ENCODE measurements at places on chromosomes 11 and 22.
A peak's percentile ranks its signal among the peaks of the same experiment; 100 is the strongest.

DNA sequence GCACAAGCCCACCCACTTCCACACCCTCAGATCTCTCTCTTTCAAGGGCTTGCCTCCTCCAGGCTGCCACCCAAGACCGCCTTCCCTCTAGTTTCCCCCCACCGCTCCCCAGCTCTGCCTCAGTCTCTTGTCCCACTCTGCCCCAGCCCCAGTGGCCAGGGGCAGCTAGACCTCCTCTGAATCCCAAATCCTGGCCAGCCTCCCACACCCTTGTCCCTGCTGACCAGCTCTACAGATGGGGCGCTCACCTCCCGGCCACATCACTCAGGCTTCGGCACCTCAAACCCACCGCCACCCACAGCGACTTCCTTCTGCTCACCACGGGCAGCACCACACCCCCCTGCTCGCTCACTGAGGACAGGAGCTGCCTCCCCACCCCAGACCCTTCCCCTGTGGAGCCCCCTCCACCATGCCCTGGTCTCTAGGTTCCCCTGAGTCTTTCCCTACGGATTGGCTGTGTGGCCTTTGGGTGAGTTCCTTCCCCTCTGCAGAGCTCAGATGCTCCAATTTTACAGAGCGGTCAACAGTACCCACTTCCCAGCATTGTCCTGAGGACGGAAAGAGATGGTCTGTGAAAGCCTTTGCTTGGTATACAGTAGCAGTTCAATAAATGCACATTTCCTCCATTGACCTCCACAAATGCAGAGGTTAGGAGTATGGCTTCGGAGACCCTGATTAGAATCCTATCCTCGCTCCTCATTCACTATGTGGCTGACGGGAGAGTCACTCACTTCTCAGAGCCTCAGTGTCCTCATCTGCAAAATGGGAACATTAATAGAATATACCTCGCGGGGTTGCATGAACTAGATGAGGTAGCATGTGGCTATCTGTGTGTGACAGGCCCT lies 11.5 kb upstream of the SPI1 start:
- DNase-seq: no peak

DNA sequence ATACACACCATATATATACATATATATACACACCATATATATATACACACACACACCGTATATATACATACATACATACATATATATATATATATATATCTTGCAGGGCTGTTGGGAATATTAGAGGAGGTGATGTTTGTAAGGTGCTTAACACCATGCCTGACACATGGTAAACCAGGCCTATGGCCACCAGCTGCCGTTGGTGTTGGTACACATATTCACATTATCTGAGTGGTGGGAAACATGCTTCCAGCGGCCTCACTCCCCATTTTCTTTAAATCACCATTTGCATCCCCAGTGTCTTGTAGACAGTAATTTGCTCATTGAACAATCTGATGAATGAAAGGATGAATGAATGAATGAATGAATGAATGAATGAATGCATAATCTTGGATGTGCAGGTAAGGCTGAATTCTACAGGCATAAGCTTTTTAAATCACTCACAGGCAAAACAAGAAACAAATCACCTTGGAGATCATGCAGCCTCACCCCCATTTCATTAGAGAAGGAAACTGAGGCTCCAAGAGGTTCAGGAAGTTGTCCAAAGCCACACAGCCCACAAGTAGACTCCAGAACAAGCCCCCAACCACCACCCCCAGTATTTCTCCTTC lies 527.8 kb downstream of the MIAT start:
- no peak for DNase-seq

GRCh38 chr11:9362393-9362863 lies 22.0 kb upstream of the IPO7 start:
- no peak for DNase-seq

- no peak for DNase-seq
Observed at GRCh38 chr11:128240546-128240945, 346.8 kb downstream of the ETS1 start.

GRCh38 chr11:45752106-45752505 lies 52.8 kb upstream of the SLC35C1 start:
- DNase-seq: no peak

GRCh38 chr22:47793304-47794101 lies 1031.1 kb downstream of the TBC1D22A start:
- no peak for DNase-seq

- DNase-seq: no peak
Observed at GRCh38 chr22:37088108-37088605, 21.4 kb downstream of the TMPRSS6 start.

- no peak for DNase-seq
Observed at GRCh38 chr11:5367448-5368074, 16.1 kb upstream of the OR51M1 start.

DNA sequence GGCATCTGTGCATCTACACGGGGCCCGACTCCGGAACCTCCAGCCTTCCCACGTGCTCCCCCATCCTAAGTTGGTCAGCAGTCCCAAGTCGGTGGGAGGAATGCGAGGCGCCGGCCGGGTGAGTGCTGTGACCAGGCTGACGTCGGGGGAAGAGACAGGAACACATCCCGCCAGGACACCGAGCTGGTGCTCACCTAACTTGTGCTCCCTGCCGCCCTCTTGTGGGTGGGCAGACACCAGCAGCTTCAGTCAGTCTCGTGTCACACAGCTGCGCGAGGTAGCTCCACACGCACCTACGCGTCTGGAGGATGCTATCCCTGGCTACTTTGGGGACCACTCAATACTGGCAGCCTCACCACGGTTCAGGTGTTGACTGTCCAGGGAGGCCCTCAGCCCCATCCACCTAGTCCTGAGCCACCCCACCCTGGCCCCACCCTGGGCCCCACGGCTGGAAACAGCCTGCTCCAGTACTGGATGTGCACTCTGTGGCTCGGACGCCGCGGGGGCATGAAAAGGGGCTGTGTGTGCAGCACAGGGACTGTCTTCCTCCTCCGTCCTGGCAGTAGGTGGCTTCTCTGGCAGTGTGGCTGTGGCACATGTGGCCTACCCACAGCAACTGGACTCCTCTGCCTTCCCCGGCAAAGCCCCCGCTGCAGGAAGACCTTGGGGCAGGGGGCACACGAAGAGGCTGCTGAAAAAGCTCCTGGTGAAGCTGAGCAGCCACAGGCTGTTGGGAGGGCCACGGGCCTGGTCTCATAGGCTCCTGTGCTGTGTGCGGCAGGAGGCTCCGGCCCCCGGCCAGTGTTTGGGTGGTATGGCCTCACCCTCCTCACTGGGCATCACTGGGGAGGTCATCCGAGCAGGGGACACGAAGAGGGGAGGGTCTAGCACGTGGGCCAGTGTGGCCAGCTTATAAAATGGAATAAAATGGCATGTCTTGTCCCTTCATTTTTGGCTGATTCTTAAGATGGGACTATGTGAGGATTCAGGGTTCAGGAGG lies 11.2 kb upstream of the BID start:
- DNase-seq: peak; percentile 73

- DNase-seq: no peak
Observed at GRCh38 chr11:92457250-92457649, 232.6 kb downstream of the FAT3 start.

GRCh38 chr22:49168219-49168813 lies 659.4 kb downstream of the BRD1 start:
- DNase-seq: no peak

DNA sequence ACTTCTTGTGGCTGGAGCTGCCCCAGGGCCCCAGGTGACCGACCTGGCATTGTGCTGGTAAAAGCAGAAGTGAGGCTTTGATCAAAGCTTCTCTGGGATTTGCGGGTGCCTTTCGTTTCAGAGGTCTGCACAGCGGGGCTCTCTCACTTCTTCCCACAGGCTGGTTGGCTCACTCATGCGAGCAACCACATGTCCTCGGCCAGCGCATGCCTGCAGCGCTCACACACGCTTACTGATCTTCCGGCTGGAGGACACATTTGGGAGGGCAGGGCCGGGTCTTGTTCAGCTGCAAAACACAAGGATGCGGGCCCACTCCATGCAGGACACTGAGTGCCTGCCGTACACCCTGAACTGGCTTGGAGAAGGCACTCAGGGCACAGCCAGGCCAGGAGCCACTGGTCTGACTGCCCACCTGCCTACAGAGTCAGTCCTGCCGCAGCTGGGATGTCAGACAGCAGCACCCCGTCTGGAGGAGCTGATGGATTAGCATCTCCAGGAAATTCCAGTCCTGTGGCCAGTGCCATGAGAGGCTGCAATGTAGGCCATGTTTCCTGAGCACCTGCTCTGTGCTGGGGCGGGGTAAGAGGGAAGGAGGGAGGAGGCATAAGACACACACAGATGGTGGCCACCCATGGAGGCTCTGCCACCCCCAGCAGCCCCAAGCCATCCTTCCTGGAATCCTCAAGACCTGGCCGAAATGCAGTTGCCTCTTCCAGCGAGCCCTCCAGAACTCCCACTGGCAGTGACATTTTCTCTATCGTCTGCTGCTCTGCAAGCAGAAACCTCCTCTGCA lies 1383.2 kb downstream of the BRD1 start:
- DNase-seq: no peak

- DNase-seq: no peak
Observed at GRCh38 chr11:11022125-11022730, 164.4 kb upstream of the ZBED5 start.

All from activated CD4-positive, CD25-positive, alpha-beta regulatory T cell treated with anti-CD3 and anti-CD28 coated beads, Interleukin-2, amount 50 U/mL, for 72 hours (primary cell).